ENCODE measurements at places on chromosomes 5 and 9.

GRCh38 chr5:40991168-40991980, 79.8 kb downstream of the MROH2B start:
- no peak for DNase-seq

DNA sequence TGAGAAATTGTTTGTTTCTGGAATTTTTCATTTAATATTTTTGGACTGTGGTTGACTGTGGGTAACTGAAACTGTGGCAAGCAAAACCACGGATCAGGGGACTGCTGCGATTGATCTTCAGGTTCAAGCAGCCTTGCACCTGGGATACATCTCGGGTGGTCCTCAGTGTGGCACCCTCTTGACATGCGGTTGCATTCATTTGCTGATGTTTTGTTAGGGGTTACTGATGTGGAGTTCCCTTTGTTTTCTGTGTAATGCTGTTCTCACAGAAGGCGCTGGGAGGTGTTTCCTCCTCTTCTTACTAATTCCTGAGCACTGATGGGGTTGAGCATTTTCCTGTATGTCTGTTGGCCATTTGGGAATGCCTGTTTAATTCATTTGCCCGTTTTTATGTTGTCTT, 60.4 kb downstream of the EHMT1 start:
- DNase-seq: no peak

GRCh38 chr5:22242532-22242931, 610.6 kb downstream of the CDH12 start:
- no peak for DNase-seq

GRCh38 chr9:126439883-126440653, 113.4 kb downstream of the MVB12B start:
- no peak for DNase-seq

DNA sequence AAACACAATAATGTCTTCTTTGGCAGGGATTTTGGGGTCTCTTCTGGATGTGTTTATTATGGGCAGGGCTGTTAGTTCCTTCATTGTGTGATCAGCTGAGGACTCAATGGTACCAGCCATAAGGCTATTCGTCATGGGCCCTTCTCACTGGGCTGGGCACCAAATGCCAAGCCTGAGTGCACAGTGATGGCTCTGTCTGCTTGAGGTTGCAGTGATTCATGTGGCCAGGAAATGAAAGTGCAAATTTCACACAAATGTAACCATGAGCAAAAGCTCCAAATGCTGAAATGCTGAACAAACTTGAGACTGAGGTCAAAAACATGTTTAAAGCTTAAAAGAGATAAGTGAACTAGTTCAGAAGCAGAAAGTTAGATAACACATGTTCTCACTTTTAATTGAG, 191.0 kb downstream of the TARS1 start:
- DNase-seq: no peak

DNA sequence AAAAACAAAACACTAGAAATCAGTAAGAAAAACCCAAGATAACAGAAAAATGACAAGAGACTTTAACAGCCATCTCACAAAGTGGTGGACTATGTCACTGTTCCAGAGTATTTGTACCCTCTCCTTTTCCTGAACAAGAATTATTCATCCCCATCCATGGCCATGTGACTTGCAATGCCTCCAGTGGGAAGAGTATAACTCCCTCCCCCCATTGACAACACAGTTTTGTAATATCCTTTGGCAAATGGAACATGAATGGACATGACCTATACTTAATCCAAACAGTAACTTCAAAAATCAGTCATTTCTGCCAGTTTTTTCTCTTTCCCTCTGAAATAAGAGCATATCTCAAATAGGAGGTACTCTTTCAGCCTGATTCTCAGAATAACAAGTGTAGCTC, 33.9 kb downstream of the PTBP3 start:
- no peak for DNase-seq

DNA sequence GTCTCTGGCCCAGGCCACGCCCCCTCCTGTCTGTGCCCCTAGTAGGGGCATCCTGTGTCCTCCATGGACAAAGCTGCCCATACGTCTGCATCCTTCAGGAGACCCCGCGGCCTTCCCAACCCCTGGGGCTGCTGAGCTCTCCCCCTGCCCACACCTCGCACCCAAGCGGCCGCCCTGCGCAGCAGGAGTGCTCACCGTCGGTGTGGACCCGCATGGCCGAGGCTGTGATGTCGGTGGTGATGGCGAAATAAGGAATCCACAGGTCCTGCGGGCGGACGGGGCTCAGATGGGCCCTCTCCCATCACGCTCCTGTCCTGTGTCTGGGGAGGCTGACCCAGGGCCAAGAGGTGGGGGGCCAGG, 4.8 kb upstream of the NSMF start:
- DNase-seq: no peak

DNA sequence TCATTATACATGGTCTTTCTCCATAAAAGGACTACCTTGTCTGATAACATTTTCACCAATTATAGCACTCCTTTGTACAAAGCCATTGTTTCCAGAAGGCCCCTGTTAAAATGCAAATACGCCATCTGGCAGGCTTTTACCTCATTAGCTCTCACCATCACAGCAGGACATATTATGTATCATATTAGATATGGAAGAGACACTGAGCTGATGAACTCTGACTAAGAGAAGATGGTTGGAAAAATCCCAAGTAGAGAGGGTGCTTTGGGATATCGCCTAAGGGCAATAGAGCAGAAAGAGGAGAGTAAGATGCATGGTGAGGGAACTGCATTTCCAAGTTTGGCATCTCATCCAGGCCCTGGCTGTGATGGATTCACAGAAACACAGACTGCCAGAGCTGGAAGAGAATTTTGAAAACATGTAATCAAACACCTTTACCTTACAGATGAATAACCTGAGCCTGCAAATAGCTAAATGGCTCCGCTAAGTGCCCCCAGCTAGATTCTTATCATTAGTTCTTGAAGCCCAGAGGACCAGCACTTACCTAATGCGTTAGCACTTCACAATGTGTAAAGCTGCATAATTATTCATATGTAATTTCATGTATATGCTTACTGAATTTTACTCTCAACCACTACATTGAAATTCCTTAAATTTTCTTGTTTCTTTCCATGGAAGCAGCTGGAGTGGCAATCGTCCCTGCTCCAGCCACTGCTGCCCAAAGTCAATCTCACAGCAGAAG, 393.6 kb upstream of the IZUMO3 start:
- no peak for DNase-seq
